ENCODE measurements at places on chromosomes 13 and 19.

DNA sequence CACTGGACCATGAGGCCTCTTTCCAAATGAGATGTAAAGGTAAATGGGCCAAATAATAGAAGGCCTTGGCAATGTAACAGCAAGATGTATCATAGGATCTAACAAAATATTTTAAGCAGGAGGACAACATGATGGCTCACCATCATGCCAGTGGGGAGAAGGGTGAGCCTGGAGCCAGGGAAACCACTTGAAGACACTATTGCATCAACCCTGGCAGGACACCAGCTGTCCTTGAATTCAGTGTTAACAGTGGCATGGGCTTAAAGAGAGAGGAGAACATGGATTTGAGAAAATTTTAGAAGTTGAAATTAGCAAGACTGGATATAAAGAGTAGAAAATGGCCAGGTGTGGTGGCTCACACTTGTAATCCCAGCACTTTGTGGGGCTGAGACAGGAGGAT is 6.7 kb upstream of the RCBTB2 start:
- DNase-seq: no peak

DNA sequence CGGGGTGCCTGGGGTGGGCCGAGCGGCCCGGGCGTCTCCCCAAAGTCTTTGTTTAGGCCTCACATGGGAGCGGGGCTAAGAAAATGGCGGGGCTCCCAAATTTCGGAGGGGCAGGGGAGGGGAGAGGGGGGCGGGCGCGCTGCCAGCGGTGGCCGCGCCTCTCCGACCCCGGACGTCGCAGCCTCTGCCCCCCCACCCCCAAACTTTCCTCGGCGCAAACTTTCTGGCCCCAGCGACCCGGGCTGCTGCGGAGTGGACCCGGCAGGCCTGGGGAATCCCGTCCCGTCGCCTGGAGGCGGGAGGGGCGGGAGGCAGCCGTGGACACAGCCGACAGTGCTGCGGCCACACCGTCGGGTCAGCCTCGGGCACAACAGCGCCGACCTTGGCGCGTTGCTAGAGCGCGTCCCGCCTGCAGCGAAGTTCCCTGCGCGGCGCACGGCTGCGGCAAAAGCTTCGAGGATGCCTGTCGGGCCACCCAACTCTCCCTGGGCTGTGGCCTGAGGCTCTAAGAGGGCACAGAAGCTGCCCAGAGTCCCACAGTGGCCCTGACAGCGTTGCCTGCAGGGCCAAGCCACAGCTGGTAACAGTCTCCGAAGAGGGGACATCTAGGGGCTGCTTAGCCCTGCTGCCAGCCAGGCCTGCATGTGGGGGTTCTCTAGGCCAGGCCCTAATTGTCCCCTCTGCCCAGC is 1.3 kb downstream of the NFIX start:
- no peak for DNase-seq

GRCh38 chr19:6527893-6528543 is 2.8 kb upstream of the TNFSF9 start:
- no peak for DNase-seq

- DNase-seq: no peak
These were observed 11.5 kb upstream of the ZNF814 start for GRCh38 chr19:57900311-57900710.

DNA sequence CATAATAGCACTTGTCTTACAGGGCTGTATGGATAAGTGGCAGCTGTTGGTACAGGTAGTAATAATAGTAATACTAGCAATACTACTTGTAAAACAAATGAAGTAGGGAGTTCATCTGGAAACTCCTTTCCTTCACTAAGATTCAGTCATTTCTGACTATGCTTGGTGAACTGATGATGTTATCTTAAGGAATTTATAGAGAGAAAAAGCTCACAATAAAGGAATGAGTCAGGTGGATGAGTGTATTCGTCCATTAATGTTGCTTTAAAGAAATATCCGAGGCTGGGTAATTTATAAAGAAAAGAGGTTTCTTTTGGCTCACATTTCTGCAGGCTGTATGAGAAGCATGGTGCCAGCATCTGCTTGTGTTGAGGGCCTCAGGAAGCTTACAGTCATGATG is 477.3 kb downstream of the KLF12 start:
- no peak for DNase-seq

DNA sequence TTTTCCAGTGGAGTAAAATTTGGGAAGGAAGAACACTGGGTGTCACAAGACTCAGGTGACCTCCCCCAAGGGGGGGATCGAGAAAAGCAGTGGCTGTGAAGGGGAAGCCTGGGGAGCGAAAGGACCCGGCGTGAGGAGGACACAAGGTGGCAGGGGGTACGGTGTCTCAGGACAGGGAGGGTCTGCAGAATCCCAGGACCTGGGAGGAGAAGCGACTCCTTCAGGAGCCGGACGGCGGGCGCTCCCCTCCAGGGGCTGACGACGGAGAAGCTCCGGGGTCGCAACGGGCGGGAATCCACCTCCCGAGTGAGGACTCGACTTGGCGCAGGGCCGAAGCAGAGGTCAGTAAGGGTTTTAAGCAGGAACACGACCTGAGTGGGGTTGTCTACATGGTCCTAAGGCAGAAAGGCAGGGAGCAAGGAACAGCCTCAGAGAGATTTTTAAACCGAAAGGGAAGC is 529 bp downstream of the ZNF836 start:
- DNase-seq: peak; percentile 3

- no peak for DNase-seq
These were observed 76.1 kb upstream of the POMP start for GRCh38 chr13:28582892-28583240.

DNA sequence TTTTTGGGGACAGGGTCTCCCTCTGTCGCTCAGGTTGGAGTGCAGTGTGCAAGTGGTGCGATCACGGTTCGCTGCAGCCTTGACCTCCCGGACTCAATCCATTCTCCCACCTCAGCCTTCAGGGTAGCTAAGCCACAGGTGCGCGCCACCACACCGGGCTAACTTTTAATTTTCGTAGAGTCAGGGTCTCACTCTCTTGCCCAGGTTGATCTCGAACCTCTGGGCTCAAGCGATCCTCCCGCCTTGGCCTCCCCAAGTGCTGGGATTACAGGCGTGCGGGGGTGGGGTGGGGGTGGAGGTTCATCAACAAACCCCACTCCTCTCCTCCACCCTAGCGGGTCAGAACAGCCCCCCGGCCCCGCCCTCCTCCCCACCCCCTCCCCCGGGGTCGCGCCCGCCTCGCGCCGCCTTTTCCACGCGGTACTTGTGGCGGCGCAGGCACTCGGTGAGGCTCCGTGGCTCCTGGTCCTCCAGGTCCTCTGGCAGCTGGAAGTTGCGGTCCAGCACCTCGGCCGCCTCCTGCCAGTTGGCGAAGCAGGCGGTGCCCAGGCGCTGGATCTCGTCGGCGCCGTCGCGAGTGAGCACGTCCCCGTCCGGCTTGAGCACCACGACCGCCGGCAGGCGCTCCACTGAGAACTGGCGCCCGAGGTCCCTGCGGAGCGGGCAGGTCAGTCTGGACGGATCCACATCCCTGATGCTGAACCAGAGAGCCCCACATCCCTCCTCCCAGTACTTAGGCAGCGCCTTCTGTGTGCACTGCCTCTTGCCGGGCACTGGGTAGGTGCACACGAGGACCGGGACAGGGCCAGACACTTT is 5.2 kb downstream of the NXNL1 start:
- no peak for DNase-seq

GRCh38 chr13:103104340-103104739 is 38.1 kb upstream of the SLC10A2 start:
- no peak for DNase-seq

DNA sequence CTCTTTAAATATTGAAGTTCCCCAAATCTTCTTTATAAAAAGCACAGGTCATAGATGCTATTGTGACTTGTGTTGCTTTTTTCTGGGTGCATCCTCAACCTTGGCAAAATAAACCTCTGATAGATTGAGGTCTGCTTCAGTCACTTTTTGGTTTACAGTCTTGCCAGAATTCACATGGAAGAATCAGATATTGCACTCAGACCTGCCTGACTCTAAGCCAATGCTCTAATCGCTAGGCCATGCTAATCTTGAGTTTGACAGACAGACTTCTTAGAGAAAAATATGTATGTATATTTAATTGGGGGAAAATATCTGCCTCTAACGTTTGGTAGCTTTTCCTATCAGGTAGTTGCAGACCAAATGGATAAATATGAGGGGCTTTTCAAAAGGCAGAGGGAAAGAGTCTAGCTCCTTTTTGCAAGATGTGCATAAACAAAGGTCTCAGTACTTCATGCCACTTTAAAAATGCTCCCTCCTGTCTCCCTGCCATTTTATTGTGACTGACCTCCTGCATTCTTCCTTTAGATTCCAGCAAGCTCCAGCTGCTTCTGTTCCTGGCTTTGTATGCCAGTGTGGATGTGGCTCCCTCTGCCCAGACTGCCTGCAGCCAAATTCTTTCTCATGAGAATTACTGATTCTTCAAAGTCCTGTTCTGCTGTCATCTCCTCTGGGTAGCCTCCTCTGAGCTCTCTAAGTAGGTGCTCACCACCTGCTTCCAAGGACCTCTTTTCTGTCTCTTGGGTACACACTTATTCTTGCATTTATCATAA is 42.4 kb upstream of the RFC3 start:
- DNase-seq: no peak

GRCh38 chr13:53150568-53150967 is 122.0 kb downstream of the OLFM4 start:
- no peak for DNase-seq

GRCh38 chr19:10521461-10522171 is 4.4 kb upstream of the S1PR5 start:
- no peak for DNase-seq

- no peak for DNase-seq
These were observed 124.2 kb downstream of the ZIC5 start for GRCh38 chr13:99847318-99847750.

DNA sequence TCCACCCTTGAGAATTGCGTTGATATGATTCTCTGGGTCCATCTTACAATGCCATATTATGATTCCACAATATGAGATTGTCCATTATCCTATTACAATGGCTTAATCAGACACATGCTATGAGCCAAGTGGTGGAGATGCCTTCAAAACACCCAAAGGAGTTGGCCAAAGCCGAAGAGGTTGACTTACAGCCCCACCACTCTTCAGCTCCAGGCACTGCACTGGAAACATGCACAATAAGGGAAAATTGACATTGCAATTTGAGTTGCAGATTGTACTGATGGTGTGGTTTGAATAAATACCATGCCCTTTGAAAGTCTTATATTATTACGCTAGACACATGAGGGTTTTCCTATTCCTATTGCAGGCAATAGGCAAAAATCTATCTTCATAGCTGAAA is 75.4 kb upstream of the TNFSF11 start:
- no peak for DNase-seq

GRCh38 chr19:17211547-17212446 is 3.4 kb upstream of the USE1 start:
- no peak for DNase-seq

GRCh38 chr13:25186187-25186586 is 14.1 kb upstream of the AMER2 start:
- DNase-seq: no peak

DNA sequence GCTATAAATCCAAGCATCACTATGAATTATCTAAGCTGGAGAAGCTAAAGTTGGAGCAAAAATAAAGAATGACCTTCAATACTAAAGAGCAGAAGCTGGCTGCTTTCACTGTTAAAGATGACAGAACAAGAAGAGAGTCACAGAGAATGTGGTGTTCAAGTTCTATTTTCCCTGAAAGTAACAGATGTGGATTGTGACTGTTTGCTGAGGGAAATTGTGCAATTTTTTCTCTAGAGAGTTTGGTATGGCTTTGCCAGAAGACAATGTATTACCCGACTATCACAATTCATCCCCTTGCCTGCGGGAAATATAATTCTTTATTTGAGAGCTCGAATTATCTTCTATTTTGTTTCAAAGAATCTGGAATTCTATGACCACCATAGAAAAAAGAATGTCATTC is 83.1 kb downstream of the TNFSF13B start:
- peak; percentile 58 for DNase-seq

DNA sequence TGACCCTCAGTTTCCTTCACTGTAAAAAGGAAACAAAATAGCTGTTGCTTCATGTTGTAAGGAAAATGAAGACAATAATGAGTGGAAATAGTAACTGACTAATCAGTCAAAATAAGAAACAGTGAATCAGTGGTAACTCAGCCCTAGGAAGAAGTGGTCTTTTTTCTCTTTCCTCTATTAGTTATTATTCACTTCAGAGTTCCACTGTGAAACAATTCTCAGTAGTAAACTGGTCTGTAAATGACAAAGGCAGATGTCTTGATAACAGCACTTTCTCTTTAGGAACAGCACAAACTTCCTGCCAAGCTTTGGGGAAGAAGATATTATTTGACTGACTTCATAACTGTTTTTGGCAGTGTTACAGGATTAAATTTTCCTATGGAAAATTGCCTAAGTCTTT is 600.5 kb upstream of the KLHL1 start:
- no peak for DNase-seq

DNA sequence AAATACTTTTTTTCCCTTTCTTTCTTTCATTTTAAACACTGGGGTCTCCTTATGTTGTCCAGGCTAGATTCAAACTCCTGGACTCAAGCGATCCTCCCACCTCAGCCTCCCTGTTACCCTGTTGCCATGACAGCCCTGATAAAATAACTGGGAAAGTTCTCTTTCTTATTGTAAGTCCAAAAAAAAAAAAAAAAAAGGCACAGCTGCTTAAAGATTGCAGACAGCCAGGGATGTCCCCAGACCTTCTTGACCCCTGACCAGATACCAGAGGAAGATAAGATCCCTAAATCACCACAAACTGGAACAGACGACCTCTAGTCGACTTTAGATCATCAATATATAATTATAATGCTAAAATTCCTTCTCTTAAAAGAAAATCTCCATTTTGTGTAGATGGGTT is 1.1 kb upstream of the MVB12A start:
- no peak for DNase-seq

DNA sequence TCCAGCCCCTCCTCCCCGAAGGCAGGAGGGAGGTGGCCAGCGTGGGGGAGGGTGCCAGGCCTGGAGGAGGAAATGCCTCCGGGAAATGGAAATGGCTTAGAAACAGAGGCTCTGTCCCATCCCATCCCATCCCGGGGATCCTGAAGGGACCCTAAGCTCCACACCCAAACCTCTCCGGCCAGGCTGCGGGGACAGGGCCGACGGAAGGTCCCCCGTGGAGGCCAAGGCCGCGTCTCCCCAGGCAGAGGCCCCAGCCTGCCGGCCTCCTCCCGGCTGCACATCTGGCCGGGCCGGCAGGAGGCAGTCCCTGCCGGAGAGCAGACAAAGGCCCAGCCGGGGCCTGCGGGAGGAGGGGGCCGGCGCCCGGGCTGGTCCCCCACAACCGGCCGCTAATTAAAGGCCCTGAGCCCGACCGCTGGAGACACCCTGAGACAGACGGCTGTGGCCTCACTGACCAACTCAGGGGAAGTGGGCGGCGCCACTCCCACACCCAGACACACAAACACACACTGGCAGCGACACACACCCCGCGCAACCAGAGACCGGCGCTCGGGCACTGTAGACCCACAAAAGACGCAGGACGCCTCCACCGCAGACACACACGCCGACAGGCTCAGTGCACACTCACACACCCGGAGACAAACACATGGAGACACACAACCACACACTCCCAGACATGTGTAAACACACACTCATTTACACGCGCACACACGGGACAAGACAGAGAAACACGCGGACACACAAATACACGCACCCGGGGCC is 1.1 kb downstream of the ADAMTS10 start:
- no peak for DNase-seq

- no peak for DNase-seq
These were observed 188.4 kb downstream of the ITGBL1 start for GRCh38 chr13:101640788-101641400.

Measured in HL-60 (cell line).